ENCODE measurements at places on chromosomes 16 and 17. TPM values are rescaled to one million over a fixed set of nuclear protein-coding genes. Genes with fewer than 3 reads are reported as not detected.
A peak's percentile ranks its signal among the peaks of the same experiment; 100 is the strongest.

DNA sequence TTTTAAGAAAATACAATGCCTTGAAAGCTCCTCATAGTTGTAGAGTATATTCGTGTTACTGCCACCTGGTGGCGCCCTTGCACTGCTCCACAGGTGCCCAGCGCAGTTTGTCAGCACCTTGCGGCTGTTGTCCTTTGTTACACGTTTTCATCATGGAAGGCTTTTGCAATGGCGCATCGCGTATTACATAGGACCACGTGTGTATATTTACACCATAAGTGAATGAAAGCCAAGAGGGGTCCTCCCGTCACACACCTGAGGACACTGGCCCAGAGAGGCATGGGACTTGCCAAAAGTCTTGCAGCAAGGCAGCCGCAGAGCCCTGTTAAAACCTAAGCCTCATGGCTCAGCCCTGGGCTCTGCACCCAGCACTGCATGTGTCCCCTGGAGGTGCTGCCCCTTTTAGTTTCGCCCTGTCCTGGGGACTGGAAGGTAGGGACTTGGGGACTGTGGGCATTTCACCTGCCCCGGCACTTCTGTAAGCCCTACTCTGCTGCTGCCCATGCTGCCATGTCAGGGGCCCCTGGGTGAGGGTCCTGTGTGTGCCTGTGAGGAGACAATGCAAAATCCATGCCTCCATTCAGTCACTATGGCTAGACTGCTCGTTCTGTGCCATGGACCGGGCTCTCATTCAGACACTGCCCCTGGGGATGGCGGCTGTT is 24.3 kb downstream of the POLR3E start:
- H3K27me3 ChIP-seq: no peaks in the 10 kb centered on the region
- no peaks in the 10 kb centered on the region for H3K4me1 ChIP-seq
- peaks cover 87% of the 10 kb centered on the region for H3K36me3 ChIP-seq

DNA sequence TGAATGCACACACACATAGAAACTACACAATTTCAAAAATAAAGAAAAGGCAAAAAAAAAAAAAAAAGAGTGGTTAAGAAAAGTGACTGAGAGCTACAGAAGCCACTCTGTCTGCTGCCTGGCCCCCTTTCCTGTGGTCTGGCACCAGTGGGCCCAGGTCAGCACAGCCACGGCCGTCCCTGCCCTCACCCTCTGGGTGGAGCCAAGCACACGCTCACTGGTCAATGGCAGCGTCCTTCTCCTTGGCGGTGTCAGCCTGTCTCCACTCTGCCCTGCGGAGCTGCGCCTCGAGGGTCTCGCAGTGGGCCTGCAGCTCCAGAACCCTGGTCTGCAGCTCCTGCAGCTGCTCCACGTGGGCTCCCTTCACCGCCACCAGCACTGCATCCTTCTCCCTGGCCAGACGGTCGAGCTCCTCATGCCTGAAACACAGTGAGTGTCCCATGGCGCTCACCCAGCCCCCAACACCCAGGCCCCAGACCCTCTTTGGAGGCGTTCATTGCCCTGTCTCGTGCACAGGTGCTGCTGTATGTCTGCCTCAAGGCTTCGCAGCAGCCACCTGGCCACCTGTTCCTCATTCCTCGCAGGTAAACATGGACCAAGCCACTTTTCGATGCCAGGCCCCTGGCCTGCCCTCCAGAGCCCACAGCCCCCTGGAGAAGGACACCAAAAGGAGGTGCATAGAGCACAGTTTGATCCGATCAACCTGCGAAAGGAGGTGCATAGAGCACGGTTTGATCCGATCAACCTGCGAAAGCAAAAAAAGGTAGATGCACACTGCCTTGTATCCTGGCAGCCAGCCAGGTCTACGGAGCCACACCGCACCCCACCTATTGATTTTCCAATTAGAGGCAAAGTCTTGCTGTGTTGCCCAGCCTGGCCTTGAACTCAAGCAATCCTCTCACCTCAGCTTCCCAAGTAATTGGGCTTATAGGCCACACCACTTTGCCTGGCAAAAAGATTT is 24.4 kb downstream of the CCDC57 start:
- no peak overlapping the region for H3K27ac ChIP-seq
- H3K4me3 ChIP-seq: no peak overlapping the region
- H3K36me3 ChIP-seq: peaks cover 22% of the 10 kb centered on the region
- H3K27me3 ChIP-seq: no peaks in the 10 kb centered on the region
- peaks cover 1% of the 10 kb centered on the region for H3K4me1 ChIP-seq

DNA sequence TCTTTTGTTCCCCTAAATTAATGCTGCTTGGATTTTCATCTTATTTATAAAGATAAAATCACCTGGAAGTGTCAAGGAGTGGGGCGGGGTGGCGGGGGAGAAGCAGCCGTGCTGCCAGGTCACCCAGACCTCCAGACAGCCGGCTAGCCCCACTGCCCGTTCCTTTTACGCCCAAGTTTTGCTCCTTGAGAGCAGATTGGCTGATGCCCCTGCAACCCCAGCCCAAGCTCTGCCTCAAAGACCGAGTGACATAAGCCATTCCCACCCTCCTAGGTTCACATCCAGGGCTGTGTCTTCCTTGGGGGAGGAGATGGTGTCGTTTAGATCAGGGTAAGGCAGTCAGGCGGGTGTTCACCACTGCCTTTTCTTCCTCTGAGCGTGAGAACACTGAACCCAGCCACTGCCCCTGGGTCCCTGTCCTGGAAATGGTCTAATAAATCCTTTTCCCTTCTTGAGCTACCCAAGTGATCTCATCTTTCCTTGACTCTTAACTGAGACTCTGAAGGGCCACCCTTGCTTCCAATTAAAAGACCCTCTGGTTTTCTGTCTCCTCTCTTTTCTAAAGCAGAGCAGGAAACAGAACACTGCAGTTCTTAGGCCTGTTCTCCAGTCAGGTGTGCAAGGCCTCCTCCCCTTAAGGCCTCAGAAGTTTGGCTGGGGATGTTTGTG is 5.7 kb downstream of the PDF start:
- no peak for DNase-seq
- no peaks in the 10 kb centered on the region for H3K27me3 ChIP-seq
- H3K27ac ChIP-seq: no peak overlapping the region
- H3K4me1 ChIP-seq: peaks cover 33% of the 10 kb centered on the region
- H3K4me3 ChIP-seq: no peak overlapping the region

Gene HOXB5
- not detected for total RNA-seq

DNA sequence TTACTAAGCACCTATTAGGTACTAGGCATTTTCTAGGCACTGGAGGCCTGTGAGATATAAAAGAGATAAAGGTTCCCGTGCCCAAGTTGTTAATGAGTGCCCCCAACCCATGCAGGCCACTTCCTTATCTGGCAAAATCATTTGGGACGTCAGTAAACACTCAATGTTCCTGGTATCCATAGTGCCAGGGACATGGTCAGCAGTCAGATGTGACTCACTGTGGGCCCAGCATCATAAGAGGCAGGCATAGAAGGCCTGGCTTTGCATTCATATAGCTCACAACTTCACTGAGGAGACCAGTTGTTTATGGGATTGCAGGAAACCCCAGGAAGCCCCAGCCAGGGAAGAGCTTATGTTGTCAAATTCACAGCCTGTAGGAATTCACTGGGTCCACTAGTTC is 81.1 kb downstream of the MRC2 start:
- peaks cover 9% of the 10 kb centered on the region for H3K4me1 ChIP-seq
- no peak for DNase-seq
- no peak overlapping the region for H3K4me3 ChIP-seq
- H3K27me3 ChIP-seq: no peaks in the 10 kb centered on the region
- no peak overlapping the region for H3K27ac ChIP-seq
- H3K36me3 ChIP-seq: no peaks in the 10 kb centered on the region

DNA sequence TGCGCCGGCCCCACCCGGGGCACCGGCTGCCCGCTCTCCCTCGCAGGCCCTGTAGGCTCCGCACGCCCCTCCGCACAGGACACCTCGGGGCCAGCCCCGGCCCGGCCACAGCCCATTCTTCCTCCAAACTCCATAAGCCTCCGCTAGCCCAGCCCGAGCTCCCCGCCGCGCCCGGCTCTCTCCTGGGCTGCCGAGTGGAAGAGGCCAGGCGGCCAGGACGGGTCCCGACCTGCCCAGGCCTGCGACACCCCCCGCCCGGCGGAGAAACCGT is 397 bp downstream of the NCOR1 start:
- no peak for DNase-seq
- H3K4me1 ChIP-seq: peaks cover 50% of the 10 kb centered on the region
- H3K27me3 ChIP-seq: no peaks in the 10 kb centered on the region
- H3K36me3 ChIP-seq: peaks cover 5% of the 10 kb centered on the region
- H3K27ac ChIP-seq: peak overlapping the region; percentile 83
- peak overlapping the region; percentile 98 for H3K4me3 ChIP-seq

GRCh38 chr17:55452139-55452790 is 30.6 kb upstream of the MMD start:
- no peaks in the 10 kb centered on the region for H3K36me3 ChIP-seq
- no peak for DNase-seq
- peaks cover 12% of the 10 kb centered on the region for H3K27me3 ChIP-seq
- no peak overlapping the region for H3K27ac ChIP-seq
- H3K4me3 ChIP-seq: no peak overlapping the region

Gene GRB7
- 0.44 TPM for total RNA-seq
